Activated CD8-positive, alpha-beta T cell treated with anti-CD3 and anti-CD28 coated beads, Interleukin-2, amount 10 ng/mL, durations not matched to agents 7 days and 5 days (primary cell): ENCODE measurements at places on chromosomes 4 and X.

DNA sequence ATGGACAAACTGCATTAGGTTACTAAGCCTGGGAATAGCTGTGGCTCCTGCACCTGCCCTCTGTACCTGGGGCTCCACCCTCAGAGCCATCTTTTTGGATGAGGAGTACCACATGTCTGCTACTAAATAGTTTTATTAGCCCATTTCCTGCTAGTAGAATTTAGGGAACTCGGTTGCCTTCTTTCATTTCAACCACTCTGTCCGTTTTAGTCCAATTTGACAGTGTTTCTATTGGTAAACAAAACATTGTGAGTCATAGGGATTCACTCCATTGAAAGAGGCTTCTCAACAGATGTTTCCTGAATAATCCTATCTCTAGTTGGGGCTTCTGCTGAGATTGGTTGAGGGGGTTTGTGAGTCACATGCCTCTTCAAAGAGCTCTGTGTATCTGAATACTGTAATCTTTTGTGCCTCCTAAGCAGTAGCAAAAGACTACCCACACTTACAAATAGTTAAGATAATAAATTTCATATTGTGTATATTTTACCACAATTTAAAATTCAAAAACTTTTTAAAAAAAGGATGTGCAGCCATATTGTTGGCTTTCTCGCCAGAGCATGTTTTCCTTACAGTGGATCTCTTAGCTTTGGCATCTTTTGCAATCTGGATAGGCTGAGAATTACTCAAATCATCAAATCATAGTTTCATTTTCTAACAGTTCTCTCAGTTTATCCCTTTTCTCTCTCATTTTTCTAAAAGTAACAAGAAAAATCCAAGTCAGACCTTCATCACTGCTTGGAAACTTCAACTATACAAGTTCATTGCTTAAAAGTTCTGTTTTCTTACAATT lies 9.9 kb downstream of the FAM200B start:
- DNase-seq: no peak

GRCh38 chr4:164892018-164892417 lies 15.0 kb downstream of the APELA start:
- DNase-seq: no peak

GRCh38 chrX:400258-400657 lies 13.6 kb upstream of the PPP2R3B start:
- no peak for DNase-seq

DNA sequence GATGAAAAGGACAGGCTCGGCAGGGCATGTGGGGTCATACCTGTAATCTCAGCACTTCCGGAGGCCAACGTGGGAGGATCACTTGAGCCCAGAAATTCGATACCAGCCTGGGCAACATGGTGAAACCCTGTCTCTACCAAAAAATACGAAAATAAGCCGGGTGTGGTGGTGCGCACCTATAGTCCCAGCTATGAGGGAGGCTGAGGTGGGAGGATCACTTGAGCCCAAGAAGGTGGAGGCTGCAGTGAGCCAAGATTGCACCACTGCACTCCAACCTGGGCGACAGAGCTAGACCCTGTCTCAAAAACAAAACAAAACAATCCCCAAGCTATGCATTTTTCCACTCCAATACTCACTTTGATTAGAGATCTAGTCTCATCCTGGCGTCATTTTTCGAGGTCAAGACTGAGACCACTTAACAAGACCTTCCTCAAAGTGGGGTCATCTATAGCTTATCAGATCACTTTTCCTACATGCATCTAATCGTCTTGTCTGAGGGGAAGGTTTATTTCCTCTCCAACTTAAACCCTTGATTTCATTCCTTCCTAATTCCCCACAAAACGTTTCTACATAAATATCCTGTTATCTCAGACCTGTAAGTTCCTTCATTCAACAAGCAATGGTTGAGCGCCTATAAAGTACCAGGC lies 1.3 kb downstream of the NKAP start:
- DNase-seq: no peak

DNA sequence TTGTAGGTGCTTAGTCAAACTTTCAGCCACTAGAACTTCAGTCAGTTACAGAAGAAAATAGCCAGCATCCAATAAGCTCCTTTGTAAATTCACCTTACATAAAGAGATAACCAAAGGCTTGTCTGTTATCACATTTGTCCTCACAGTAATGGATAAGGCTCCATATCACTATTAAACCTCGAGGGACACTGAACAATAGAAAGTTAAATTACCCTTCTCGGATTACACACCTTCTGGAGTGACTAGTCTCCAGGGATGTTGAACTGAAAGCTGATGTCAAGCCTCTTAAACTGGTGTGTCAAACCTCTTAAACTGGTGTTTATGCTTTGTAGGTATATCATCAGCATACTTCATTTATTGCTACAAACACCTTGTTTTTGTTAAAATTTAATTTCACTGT lies 639.0 kb downstream of the CENPC start:
- DNase-seq: no peak

DNA sequence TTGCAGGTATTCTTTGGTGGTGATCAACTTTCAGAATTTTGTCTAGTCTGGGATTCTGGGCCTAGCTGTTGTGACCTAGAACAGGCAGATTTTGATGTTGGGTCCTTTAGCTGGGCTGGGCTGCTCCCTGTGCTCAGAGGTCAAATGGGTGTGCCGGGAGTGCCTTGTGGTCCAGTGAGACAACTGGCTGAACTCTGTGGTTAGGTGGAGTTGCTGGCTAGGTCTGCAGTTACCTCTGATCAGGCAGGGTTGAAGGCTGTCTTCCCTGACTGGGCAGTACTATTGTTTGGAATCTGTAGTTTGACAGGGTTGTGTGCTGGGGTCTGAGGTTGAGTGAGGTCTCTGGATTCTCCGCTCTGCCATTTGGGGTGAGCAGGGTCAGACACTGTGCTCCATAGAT lies 599.3 kb downstream of the RAPGEF2 start:
- no peak for DNase-seq

- DNase-seq: no peak
These were observed 200.4 kb downstream of the MAB21L2 start for GRCh38 chr4:150782311-150782710.

DNA sequence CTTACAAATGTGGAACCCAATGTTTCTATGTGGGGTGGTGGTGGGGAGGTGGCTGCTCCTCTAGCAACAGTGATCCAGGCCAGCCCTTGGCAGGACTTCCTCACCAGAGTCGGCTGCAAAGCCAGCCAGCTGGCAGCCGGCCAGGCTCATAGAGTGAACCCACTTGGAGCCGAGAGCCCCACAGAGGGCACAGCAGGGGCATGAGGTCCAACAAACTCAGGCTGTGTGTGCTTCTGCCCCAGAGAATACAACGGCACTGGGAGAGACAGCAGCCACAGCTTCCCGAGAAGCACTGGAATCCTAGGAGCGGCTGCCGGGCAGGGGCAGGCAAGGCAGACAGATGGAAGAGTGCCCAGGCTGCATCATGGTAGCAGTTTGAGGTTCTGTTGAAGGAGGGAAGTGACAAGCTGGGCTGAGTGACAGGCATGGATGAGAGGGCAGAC lies 23.5 kb upstream of the SOWAHD start:
- DNase-seq: no peak

DNA sequence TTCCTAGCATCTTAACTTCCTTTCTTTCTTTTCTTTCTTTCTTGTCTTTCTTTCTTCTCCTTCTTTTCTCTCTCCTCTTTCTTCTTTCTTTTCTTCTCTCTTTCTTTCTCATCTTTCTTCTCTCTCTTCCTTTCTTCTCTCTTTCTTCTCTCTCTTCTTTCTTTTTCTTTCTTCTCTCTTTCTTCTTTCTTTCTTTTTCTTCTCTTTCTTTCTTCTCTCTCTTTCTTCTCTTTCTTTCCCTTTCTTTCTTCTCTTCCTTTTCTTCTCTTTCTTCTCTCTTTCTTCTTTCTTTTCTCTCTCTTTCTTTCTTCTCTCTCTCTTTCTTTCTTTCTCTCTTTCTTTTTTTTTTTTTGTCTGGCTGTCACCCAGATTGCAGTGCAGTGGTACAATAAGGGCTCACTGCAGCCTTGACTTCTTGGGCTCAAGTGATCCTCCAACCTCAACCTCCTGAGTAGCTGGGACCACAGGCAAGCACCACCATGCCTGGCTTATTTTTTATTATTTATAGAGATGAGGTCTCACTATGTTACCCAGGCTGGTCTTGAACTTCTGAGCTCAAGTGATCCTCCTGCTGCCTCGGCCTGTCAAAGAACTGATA lies 17.5 kb downstream of the NMU start:
- DNase-seq: no peak

DNA sequence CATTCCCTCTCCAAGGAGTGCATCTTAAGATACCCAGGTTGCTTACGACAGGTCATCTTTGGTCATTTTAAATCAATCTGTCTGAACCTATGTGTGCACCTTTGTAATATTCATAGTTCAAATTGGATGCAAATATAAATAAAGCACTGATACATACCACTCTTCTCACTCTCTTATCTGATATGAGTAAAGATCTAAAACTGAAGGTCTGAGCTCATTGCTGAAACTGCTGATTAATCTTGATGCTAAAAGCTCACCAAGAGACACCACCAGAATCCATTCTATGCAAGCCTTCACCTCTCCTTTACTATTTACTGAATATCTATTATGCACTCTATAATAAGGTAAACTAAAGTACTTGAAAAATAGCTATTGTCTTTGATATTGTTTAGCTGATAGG lies 16.6 kb downstream of the HSD17B13 start:
- DNase-seq: no peak
